ENCODE measurements at places on chromosomes 3 and 15.

GRCh38 chr3:132867526-132867925 lies 145.3 kb upstream of the NPHP3 start:
- no peak for DNase-seq

GRCh38 chr3:39870706-39871105 lies 61.3 kb downstream of the MYRIP start:
- no peak for DNase-seq

DNA sequence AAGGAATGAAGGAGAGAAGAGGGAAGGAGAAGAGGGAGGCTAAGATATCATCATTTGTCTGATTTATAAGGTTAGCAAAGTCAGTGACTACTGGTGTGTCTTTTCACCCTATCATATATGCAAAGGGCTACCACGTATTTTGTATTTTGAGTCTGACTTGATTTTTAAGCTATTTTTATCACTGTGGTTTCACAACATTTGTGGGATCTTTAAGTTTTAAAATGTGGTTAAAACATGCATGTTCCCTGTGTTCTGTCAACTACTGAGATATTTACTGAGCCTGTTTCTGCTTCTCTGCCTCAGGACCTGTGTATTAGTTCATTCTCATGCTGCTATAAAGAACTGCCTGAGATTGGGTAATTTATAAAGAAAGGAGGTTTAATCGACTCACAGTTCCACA lies 22.5 kb upstream of the SPTSSB start:
- no peak for DNase-seq

DNA sequence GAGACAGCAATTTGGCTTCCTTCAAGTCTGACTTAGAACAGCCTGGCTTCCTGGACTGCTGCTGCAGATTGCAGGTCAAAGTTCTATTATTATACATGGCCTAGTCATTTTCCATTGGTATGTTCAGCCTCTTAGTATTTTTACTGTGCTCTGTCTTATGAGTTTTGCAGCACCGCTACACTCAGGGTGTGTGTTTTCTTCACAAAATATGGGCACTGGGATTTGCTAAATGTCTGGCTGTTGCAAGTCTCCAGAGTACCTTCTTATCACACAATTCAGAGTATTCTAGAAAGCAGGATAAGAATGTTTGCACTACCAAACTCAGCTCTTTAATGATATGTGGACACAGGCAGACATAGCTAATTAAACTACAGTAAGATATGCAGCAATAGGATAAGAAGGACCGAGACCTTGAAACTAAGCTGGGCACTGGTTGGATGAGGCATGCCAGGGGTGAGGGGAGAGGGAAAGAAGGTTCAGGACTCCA lies 203.0 kb upstream of the PDZRN3 start:
- no peak for DNase-seq

DNA sequence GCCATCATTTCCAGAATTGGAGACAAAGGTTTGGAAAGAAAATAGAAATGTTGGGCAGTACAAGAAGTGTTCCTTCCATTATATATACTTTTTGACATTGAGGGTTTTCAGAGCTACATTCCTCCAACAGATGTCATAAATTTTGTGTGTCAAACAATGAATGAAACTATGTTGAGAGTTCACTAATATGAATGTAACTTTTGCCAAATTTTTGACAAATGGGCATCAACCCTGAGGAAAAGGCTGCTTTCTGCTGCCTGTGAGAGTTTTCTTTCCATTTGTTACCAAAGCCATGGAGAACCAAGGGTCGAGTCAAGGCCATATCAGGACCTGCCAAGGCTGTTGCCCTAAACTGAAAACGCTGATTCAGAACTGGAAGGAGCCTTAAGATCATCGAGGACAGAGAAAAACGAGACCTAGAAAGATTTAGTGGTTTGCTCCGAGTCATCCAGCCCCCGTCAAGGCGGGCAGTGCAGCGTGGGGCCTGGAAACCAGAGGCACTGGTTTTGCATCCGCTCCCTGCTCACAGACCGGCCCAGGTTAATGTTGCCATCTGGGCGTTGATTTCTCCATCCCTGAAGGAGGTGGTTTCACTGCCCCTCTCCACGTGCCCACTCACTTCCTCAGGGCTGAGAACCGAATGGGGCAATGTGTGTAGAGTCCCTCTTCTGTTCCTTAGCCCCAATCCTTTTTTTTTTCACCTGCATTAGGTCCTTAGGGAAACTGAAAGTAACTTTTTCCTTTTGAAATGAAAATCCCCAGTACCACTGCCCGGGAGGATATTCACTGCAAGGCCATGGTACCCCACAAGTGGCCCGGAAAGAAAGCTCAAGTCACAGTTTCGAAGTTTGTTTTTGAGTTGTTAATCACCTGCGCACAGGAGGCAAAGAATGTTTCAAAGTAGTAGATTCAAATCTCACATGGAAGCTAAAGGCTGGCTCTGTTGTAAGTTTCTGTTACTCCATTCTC lies 32.8 kb downstream of the TPM1 start:
- no peak for DNase-seq

DNA sequence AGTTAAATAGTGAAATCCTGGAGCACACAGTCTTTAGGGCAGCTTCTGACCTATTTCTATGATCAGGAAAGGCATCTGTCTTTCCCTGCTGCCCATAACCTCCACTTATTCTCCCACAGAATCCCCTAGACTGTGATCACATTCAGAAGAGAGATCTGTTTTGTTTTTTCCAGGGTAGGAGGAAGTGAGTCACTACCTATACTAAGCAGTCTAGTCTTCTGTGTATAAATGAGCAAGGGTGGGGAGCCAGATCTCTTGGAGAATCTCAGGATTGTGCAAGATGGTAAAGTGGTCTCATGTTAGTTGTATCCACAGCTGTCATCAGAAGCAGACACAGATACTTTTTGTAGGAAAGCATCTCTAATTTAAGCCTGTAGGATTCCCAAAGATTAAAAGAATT lies 11.8 kb upstream of the FBXO22 start:
- DNase-seq: no peak

- DNase-seq: no peak
These were observed 12.2 kb downstream of the EIF4E3 start for GRCh38 chr3:71713041-71713440.

- DNase-seq: no peak
These were observed 49.8 kb downstream of the BDH1 start for GRCh38 chr3:197505796-197506548.

GRCh38 chr3:22491344-22491743 lies 711.8 kb upstream of the UBE2E2 start:
- no peak for DNase-seq

GRCh38 chr3:113783463-113783862 lies 36.6 kb downstream of the ATP6V1A start:
- DNase-seq: no peak

DNA sequence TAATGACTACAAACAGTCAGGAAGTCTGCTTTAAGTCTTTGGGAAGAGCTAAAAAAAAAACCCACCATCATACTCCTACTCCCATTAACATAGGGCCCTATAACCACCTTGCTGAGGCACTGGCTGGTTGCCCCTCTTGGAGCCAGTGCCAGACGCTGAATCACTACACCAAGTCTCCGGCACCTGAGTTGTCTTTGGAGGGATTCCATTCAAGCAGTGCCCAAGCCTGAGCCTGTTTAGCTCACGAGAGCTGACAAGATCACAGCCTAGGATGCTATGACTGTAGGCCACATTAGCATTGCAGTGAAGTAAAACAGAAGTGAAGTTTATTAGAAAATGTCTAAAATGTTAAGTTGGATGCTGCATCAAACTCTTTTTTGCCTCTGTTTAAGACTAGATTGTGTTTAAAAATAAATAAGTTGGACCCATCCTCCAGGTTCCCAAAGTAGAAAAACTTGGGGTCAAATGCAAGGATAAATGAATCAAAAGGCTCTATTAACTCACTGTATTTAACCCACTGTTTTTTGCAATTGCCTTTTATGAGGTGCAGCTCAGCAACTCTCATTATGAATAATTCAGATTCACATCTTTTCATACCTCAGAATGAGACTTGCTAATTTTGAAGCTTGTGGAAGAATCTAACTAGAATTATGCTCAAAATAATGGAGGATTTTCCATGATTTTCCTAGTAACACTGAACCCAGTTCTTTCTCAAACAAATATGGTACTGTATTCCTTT lies 461.9 kb downstream of the FOXP1 start:
- DNase-seq: no peak

- no peak for DNase-seq
These were observed 116.8 kb upstream of the UBE2E2 start for GRCh38 chr3:23086331-23086730.

- no peak for DNase-seq
These were observed 586 bp downstream of the TM4SF1 start for GRCh38 chr3:149376718-149377407.

- no peak for DNase-seq
These were observed 82.3 kb downstream of the CHSY1 start for GRCh38 chr15:101169495-101170071.

DNA sequence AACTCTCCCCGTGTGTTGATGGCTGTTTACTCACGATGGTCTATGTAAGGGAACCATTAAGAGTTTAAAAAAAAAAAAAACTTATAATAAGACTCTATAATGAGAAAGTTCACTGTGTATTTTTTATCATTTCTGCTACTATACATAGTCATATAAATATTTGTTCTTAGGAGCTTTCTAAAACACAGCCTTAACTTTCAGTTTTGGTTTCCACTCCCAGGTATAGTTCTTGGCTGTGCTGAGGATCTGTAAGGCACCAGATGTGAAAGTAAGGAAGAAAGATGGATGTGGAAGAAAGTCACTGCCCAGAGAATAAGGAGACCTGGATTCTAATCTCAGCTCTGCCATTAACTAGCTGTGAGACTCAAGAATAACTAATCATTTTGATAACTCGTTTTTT lies 101.9 kb upstream of the THBS1 start:
- DNase-seq: no peak

- DNase-seq: no peak
These were observed 56.0 kb upstream of the LCTL start for GRCh38 chr15:66621491-66622467.

DNA sequence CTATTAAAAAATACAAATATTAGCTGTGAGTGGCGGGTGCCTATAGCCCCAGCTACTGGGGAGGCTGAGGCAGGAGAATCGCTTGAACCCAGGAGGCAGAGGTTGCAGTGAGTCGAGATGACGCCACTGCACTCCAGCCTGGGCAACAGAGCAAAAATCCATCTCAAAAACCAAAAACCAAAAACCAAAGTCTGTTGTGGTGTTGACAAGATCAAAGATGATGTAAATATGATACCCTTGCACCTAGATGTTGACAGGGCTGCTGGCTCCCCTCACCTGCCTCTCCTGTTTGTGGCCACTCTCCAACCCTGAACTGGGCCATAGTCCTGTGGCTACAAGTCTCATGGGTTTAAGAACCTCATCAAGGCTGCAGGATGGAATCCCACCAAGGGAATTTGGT lies 16.2 kb downstream of the DAPK2 start:
- DNase-seq: no peak

- DNase-seq: no peak
These were observed 4.9 kb downstream of the MESP2 start for GRCh38 chr15:89781055-89781454.

DNA sequence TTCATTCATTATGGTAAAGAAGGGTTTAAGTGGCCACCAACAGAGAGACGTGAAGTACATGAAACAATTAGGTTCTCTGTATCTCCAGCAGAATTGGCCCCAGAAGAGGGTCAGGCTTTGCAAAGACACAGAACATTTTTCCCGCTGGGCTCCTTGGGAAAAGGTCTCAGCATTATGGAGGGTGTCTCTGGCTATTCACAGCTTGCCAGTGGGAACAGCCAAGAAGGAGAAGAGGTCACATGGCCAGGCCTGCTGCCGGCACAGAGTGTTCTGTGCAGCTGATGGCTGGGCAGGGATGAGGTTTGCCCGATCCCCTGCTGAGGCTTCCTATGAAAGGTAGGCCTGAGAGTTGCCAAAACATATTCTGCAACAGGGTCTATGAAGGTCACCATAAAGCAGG lies 77.8 kb upstream of the LPP start:
- DNase-seq: peak; percentile 30

DNA sequence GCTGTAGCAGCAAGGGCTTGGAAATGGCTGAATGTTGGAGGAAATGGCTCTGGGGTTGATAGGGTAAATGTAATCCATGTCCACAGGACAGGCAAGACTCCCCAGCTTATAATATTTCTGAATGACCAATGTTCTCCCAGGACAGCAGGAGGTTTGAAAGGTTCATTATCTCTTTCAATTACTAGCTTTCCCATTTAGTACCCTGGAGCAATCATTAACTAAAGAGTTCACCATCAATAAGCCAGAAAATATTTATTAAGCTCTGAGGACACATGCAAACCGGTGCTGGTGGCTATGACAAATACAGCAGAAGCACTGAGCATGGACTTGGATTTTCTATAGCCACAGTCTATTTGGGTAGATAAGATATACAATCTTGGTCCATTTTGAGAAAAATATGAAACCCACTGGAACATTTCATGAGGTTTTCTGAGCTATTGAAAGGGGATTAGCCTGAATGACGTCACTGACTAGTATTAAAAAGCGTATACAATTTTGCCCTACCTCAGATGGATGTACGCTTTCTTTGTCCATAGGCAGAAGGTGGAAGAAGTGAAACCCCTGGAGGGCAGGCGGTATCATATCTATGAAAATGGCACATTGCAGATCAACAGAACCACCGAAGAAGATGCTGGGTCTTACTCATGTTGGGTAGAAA lies 166.2 kb downstream of the CHL1 start:
- DNase-seq: no peak

- no peak for DNase-seq
These were observed 77.6 kb upstream of the LRRFIP2 start for GRCh38 chr3:37251993-37252392.

- DNase-seq: no peak
These were observed 495 bp downstream of the CDC25A start for GRCh38 chr3:48187579-48188265.

- DNase-seq: no peak
These were observed 44.8 kb downstream of the FGD5 start for GRCh38 chr3:14863333-14864100.

GRCh38 chr3:126111126-126111551 lies 27.2 kb upstream of the SLC41A3 start:
- no peak for DNase-seq

DNA sequence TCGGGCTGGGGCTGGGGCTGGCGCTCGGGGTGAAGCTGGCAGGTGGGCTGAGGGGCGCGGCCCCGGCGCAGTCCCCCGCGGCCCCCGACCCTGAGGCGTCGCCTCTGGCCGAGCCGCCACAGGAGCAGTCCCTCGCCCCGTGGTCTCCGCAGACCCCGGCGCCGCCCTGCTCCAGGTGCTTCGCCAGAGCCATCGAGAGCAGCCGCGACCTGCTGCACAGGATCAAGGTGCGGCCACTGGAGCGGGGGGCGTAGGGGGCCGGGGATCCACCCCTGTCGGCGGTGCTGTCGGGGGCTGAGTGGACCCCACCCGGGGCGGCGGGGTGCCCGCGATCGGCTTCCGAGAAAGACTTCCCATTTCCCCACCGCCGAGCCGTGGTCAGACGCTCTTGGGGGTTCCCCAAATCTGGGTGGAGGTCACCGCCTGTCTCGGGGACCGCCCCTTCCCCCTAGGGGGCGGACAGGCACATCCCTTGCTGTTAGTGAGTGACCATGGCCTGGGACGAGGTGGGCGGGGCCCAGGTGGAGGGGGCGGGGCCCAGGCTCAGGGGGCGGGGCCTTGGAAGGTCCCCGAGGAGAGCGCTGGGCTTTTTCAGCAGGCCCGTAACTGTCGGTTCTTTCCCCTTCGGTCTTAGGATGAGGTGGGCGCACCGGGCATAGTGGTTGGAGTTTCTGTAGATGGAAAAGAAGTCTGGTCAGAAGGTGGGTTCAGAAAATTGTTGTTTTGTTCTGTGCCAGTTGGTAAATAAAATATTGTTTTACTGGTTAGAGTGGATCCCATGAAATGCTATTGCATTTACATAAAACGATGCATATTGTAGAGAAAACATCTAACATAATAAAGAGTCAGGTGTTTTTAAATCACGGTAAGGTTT lies 578 bp downstream of the LACTB start:
- DNase-seq: peak; percentile 84
